EH (cell line): ENCODE measurements at places on chromosomes 5 and 9.
A peak's percentile ranks its signal among the peaks of the same experiment; 100 is the strongest.

DNA sequence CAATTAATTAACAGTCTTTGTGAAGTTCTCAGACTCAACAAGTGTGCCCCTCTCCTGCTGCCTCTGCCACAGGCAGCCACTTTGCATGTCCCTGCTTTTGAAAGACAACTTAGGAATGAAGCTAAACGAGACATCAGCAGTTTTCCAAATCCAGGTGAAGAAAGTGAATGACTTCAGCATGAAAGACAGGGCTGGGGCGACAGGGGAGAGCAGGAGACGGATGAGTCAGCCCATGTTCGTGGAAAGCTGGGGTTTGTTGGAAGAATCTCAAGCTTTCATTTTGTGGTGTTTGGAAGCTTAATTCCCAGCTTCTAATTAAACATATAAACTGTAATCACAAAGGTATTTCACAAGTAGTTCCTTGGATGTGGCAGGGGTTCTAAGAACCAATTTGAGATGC is 207.8 kb upstream of the MAP3K1 start:
- peak; percentile 83 for DNase-seq

DNA sequence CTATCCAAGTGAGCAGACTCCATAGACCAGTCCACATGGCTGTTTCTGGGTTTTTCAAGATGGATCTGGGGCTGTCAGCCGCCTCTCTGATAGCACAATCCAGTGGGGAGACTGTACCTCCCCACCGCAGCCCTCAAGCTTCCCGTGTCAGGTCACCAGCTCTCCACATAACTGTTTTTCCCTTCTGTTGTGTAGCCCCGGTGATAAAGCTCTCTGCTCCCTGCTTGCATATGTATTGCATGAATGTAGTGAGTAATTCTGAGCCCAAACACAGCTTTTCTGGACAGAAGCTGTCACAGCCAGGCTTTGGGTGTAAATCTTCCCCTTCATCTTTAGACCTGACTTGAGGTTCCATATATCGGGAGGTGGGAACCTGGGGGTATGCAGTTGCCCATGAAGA is 23.1 kb upstream of the CFAP157 start:
- peak; percentile 87 for DNase-seq

DNA sequence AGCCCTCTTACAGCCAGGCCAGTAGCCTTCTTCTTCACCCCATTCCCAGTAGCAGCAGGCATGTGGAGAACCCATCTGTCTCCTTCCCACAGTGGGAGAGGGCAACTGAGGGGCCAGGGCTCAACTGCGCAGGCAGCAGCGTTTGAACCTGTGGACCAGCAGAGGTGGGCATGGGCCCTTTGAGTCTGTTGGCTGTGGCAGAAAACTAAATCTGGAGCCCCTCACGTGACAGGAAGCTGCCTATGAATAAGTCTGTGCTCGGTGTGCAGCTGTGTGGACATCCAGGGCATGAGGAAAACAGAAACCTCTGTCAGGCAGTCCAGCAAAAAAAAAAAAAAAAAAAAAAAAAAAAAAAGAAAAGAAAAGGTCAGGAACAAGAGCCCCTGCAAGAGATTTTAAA is 189.2 kb upstream of the NR3C1 start:
- peak; percentile 45 for DNase-seq

- DNase-seq, result no peak
Measured at GRCh38 chr5:174083056-174083827, 37.7 kb downstream of the NSG2 start.

- no peak for DNase-seq
Measured at GRCh38 chr9:74281674-74282073, 215.5 kb upstream of the RORB start.

DNA sequence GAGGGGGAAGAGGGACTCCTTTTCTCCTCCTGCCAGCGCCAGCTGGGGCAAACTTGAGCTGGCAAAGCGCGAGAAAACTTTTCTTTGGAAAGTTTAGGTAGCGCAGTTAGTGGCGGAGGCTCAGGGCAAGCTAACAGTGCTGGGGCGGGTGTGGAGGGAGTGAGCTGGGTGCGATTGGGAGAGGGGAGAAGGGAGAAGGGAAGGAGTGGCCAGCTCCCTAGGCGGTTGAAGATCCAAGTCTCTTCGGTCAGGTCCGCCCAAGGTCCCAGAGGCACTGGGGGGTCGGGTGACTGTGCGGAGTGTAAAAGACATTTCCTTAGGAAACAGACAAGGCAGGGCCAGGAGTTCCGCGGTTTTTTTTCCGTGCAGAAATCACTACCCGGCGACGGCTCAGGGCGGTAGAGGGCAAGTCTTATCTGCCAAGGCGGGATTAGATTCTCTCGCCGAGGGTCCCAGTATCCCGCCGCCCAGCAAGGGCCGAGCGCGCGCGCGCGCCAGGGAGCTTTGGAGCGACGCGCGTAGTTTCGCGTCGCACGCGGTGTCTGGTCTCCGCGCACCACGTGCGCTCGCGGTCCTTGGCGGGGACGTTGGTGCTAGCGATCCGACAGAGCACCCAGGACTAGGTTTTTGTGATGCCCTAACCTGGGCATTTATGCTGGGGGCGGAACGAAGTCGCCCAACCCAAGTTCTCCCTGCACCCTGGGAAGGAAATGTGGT is 33.6 kb upstream of the NFIB start:
- DNase-seq, result peak; percentile 4

- peak; percentile 91 for DNase-seq
Measured at GRCh38 chr5:27316271-27316650, 277.9 kb upstream of the CDH9 start.

DNA sequence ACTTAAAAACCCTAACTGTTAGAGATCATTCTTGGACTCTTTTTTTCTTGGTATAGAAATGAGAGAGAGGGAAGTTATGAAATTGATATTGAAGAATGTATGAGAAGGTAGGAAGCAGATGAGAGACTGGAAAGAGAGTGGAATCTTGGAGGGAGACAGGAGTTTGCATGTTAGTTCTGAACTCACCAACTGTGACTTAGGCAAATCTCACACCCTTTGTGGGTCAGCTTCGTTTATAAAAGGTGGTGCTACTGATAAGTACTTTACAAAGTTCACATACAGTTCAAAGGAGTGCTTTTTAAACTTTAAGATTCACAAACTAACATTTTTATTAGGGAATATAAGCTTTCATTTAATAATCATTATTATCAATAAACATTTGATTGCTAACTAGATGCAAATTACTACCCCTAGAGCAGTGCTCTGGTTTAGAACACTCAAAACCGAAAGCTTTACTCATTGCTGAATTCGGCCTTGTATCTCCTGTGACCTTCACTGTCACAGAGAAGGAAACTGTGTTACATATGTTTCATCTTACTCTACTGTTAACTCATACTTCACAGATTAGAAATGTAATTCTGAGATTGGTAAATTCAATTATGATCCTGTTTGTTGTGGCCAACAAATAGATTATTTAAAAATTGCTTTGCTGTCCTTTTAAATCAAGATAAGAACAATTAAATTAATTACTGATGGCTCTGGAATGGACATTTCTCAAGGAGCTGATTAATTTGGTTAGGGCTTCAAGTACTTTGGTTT is 143.2 kb downstream of the RMI1 start:
- no peak for DNase-seq

GRCh38 chr5:152568016-152568415 is 162.9 kb upstream of the NMUR2 start:
- DNase-seq, result no peak

- peak; percentile 21 for DNase-seq
Measured at GRCh38 chr9:127714951-127715469, 453 bp downstream of the PTRH1 start.

GRCh38 chr9:70177121-70177520 is 81.7 kb upstream of the SMC5 start:
- DNase-seq, result peak; percentile 41

GRCh38 chr5:112681481-112681908 is 56.2 kb upstream of the APC start:
- DNase-seq, result peak; percentile 65

DNA sequence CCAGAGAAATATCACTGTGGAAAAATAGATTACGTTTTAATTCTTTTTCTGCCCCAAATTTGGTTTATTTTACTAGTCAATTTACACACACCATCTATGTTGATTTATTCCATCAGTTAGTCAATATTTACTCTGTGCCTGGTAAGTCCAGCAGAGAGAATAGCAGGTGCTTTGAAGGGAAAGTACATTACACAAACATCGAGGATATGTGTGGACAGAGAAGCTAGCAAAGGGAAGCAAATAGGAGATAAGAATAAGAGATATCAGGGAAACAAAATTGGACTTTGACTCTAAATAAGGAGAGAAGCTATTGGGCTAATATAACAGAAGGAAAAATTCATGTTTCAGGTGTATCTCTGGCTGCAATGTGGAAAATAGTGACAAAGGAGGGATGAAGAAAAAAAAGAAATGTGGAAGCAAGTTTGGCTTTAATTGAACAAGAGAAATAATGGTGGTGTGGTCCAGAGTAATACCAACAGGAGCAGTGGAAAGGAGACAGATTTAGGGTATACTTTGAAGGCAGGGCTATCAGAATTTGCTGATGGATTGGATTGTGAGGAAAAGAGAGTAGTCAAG is 587.7 kb upstream of the CDH6 start:
- DNase-seq, result no peak

DNA sequence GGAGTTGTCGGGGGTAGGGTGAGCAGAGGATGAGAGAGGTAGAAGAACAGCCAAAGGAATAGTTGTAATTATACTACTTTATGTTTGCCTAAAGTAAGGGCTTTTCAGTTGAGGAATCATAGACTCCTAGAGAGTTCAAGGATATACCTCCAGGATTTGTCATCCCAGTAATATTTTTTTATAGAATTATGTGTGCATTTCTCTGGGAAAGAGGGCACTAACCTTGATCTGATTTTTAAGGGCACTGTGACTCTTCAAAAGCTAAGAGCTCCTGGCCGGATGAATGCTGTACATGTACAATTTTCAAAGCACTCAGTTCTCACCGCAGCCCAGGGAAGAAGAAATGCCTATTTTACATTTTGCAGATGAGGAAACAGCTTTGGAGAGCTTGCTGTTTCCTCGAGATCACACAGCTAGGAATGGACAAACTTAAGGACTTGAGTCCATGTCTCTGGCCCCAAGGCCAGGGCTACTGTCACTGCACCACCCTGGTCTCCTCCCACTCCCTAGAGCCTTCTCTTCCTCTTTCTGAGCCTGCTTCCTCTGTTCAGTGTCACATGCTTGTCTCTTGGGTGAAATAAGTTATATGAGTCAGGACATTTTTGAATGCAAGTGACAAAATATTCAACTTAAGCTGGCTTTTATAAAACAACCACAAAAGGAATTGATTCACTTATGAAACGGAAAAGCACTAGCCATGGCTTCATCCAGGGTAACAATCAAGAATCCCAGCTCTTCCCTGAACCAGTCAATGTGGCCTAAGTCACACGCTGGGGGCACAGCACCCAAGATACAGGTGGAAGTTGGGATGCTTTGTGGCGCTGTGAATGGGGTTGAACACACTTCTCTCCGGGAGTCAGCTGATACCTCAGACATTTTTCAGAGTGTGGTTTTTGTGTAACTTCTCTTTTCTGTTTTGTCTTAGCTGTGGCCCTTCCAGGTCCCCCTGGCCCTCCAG is 45.7 kb upstream of the TGFBR1 start:
- peak; percentile 54 for DNase-seq

- no peak for DNase-seq
Measured at GRCh38 chr5:137792303-137792702, 38.1 kb upstream of the HNRNPA0 start.

DNA sequence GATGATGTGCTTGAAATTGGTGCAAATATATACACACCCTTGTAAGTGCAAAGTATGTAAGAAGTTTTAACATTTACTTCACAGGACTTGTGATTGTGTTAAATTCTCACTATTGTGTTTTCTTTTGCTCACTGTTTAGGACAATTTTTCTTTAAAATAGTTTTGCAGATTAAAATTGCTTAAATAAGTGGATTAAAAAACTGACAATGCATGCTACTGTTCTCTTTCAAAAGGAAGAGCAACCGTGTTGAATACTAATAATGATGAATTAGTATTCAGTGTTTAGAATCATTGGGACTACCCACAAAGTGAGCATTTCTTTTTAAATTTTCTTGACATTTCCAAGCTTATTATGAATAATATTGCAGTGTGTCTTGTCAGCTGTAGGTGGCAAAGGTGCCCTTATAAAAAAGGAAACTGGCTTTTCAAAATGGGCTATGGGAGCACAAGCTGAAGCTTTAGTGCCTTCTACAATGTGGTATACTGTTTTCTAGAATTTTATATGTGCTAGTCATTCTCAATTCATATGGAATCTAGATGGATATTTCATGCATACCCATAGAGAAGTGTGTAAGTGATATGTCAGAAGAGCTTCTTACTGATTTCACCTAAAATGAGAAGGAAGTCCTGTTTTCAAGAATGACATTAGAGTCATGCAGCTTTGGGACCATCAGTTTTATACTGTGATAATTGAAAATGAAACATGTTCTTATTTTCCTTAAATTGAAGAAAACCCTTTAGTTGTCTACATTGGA is 35.4 kb downstream of the SREK1 start:
- no peak for DNase-seq

- DNase-seq, result no peak
Measured at GRCh38 chr9:130104491-130105193, 50.9 kb downstream of the GPR107 start.

DNA sequence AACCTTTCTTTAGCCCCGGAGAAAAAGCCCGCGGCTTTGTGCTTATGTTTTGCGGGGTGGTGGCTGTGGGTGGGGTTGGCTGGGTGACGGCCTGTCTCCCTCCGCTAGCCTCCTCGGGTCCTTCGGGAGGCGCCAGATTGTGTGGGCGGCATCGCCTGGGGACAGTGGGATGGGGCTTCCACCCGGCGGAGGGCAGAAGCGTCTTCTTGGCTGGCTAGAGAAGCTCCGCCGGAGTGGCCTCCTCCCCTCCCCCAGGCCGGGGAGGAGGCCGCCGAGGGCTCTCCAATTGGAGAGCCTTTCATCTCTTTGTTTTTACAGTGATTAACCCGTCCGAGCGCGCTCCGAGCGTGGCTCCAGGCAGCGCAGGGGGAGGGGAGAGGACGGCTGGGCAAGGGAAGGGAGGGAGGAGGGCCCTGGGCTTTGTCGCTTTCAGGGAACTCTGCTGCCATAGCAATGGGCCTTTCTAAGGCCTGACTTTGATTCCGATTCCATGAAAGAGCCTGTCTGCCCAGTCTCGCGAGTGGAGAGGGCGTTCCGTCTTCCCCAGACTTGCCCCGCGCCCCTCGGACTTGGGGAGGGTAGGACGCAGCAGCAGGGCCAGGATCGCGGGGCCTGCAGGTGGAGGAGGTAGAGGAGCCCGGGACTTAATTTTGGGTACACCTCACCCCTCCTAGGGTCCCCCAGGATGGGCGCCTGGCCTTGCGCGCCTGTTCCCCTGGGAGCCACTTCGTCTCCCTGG is 36.7 kb upstream of the TIFAB start:
- DNase-seq, result peak; percentile 88

DNA sequence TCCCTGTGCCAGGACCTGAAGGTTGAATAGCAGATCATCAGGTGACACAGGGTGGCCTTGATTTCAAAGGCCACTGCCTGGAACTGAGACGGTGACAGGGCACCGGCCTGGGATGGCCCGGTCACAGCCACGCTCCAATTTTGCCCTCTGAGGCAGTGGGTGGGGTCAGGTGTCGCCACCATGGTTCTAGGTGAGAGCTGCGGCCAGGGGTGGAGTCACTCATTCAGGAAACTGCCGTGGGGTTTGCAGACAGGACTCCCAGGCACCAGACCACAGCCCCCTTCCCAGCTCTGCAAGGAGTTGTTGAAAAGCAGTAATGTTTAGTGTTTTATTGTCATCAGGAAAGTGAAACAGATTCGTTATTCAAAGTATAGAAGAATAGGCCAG is 17.3 kb upstream of the RNU6ATAC start:
- DNase-seq, result no peak
